Activated T-cell treated with anti-CD3 and anti-CD28 coated beads, Interleukin-2, amount 50 U/mL, for 48 hours (primary cell): ENCODE measurements at places on chromosomes 4 and X.
A peak's percentile ranks its signal among the peaks of the same experiment; 100 is the strongest.

- DNase-seq = no peak
These were observed 8.1 kb upstream of the KLHL2 start for GRCh38 chr4:165199286-165199685.

GRCh38 chr4:106316773-106317409 lies 541 bp downstream of the AIMP1 start:
- DNase-seq = no peak

DNA sequence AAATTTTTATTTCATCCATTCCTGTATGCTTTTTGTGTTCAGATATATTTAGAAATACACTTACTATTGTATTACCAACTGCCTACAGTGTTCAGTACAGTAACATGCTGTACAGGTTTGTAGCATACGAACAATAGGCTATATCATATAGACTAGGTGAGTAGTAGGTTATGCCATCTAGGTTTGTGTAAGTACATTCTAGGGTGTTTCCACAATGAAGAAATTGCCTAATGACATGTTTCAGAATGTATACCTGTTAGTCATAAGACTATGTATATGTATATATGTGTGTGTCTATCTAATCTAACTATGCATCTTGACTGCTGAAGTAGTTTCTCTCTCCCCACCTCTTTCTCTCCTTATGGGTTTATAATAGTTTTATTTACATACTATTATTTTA lies 51.5 kb upstream of the BTC start:
- DNase-seq = no peak

DNA sequence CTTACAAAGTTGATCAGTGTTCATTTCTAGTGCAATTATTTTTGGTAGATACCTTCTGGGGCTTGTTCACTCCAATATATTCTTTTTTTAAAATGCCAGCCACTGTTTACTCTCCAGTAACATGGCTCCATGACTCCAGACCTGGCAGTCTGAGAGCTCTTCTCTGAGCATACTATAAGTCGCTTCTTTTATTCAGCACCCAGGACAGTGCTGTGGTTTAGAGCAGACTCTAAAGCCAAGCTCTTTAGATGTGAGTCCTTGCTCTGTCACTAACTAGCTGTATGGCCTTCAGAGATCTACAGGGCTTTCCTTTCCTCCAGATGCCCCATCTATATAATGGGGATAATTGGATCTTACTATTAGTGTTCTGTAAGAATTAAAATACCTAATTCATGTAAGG lies 200.2 kb upstream of the FAM241A start:
- no peak for DNase-seq

- no peak for DNase-seq
These were observed 311 bp downstream of the RNF113A start for GRCh38 chrX:119871245-119871598.

GRCh38 chr4:25863831-25864418 lies 1.1 kb upstream of the SEL1L3 start:
- no peak for DNase-seq

DNA sequence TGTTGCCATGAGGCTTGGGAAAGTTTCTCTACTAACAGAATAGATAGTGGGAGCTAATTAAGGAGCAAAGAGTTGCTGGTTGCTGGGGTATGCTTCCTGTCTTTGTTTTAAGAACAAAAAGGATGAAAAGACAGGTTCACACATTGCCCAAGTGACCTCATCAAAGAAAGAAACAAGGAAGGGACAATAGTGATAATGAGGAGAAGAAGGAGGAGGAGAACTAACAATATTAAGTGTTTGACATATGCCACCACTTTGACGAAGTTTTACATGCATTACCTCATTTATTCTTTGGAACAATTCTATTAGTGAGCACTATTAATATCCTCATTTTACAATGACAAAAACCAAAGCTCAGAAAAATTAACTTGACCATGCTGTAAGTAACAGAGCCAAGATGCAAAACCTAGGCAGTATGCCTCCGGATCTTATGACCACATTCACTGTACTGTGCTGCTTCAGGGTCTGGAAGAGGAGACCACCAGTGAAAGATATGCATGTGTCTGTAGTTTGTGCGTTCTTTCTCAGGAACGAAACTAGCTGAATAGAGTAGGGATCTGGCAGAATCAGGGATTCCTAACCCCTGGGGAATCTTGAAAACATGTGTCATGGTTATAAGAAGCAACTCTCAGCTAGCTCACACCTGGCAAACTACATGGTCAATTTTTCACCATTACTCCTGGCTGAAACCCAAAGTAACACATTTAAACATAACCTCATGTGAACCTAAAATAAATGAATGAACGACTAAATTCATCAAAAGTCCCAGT lies 83.8 kb downstream of the MOSPD2 start:
- DNase-seq = no peak

DNA sequence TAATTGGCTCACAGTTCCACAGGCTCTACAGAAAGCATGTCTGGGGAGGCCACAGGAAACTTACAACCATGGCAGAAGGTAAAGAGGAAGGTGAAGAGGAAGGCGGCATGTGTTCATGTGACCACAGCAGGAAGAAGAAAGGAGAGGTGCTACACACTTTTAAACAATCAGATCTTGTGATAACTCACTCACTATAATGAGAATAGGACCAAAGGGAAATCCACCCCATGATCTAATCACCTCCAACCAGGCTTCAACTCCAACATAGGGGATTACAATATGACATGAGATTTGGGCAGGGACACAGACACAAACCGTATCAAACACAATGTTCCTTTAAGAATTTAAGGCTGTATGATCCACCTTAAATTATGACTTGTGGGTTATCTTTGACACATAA lies 10.5 kb upstream of the PGM2 start:
- DNase-seq = no peak

GRCh38 chr4:67699603-67700002 lies 1.4 kb downstream of the UBA6 start:
- no peak for DNase-seq

DNA sequence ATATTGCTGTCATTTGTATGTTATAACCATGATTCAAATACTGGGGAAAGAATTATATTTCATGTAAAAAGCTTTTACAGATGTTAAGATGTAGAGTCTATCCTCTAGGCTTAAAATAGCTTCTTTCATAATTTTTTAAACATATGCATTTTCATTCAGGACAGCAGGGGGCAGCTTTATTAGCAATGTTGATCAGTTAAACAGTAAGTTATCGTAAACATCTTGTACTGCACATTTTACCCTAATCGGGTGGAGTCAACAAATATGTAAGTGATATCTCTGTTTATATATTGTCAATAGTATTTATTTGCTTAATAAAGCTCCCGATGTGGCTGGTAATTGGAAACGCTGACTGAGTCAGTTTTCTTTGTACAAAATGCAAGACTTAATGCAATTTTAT lies 142.5 kb upstream of the MED14 start:
- no peak for DNase-seq

DNA sequence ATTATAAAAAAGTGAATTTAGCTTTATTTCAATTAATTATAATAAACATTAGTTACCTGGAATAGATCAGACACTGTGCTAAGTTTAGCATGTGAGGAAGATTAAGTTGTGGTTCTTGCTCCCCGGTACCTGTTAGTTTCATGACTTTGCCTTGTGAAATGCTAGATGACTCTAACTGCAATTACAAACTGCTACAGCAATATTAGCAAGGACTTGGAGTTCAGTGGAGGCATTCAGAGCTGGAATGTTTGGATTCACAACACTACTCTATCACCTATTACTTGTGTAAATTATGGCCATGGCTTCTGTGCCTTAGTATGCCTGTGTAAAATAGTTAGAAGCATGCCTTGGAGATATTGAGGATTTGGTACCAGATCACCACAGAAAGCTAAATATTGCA lies 21.4 kb upstream of the ANXA10 start:
- no peak for DNase-seq

DNA sequence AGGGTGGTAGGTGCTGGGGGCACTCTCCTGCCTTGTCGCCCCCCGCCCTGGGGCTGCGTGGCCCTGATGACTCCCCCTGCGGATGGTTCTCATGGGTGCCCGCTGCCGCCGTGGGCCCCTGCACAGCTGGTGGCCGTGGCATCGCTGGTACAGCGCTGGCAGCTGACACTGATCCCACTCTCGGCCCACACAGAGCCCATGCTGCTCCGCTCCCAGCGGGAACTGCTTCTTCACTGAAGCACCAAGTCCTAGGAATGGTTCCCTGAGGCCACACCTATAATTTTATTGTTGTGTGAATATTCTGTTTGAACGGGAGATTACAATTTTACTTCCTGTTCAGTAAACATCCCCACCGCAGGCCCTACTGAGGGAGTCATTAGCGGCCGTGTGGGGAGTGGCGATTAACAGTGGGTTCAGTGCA lies 138.6 kb upstream of the NKX1-1 start:
- DNase-seq = no peak

GRCh38 chr4:54930226-54930625 lies 195.2 kb downstream of the KDR start:
- no peak for DNase-seq

DNA sequence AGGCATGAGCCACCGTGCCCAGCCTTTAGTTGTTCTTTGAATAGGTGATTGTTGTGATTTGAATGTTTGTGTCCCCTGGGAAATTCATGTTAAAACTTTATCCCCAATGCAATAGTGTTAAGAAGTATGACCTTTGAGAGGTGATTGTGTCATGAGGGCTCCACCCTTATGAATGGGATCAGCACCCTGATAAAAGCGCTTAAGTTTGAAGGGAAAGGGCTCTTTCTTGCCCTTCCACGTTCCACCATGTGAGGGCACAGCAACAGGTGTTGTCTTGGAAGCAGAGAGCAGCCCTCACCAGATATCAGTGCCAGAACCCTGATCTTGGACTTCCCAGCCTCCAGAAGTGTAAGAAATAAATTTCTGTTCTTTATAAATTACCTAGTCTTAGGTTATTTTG lies 33.7 kb upstream of the RP2 start:
- no peak for DNase-seq

GRCh38 chr4:47721485-47721884 lies 116.4 kb downstream of the CORIN start:
- no peak for DNase-seq

DNA sequence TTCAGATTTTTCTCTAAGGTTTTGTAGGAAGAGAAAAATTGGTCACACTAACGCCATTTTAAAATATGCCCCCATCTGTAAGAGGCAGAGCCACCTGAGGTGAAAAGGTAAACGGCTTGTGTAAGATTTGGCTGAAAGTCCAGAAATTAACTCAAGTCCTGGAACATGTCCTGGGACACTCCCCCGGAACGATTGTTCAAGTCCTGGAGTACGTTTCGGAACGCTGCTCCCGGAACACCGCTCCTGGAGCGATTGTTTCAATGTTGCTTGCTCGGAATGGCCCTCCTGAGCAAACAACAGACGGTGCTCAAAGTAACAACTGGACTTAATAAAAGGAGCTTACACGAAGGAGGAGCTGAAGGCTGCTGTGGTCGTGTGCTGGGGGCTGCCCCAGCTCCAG lies 796.5 kb upstream of the SLIT2 start:
- no peak for DNase-seq

GRCh38 chr4:165725352-165725751 lies 147.7 kb upstream of the TLL1 start:
- no peak for DNase-seq

GRCh38 chr4:182189103-182189878 lies 53.9 kb upstream of the TENM3 start:
- DNase-seq = no peak

- DNase-seq = no peak
These were observed 26.7 kb upstream of the CLDN34 start for GRCh38 chrX:9940421-9940820.

DNA sequence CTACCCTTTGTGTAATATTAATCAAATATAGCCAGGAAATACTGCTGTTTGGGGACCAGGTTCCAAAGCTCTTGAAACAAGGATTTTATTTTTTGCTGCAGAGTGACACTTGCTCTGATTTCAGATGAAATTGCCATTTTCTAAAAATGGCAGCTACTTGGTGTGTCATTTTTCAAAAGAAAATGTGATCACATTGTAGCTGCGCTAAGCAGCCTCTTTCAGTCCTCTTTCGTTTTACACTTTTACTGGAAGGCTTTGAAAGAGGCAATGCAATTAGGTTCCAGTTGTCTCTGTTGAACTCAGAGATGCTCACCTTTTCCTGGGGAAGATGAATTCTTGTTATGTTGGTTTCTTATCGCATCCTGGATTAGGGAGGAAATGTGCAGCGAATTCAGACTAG lies 85.1 kb downstream of the CT47B1 start:
- DNase-seq = no peak

- no peak for DNase-seq
These were observed 46.8 kb downstream of the EPHA5 start for GRCh38 chr4:65623506-65623905.

GRCh38 chrX:69493766-69494165 lies 10.4 kb upstream of the NALF2 start:
- DNase-seq = no peak

- no peak for DNase-seq
These were observed 56.5 kb upstream of the ARX start for GRCh38 chrX:25072247-25072646.

GRCh38 chr4:15913631-15913970 lies 24.9 kb downstream of the FGFBP1 start:
- DNase-seq = no peak

DNA sequence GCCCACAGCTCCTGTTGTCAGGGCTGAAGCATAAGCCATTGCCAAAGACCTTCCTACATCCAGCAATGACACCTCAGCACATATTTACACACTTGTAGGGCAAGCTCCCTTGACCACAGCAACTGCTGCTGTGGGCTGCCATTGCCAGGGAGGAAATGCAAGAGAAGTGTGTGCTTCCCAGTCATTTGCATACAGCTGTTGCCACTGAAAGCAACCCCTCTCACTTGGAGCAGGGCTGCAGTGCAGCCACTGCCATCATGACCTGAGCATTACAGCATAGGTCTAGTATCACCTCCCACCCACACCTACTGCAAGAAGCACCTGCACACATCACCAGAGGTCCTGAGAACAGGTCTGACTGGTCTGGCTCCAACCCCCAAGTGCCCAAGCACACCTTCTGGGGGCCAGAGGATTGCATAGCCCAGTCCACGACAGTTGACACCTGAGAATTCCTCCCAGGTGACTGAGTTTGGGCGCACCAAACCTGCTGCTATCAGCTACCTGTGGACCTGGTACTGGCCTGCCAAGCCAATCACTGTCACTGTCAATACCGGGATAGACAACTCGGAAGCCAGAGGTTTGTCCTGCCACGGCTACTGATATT lies 636.5 kb upstream of the SLIT2 start:
- no peak for DNase-seq

GRCh38 chr4:86306816-86307215 lies 53.0 kb downstream of the MAPK10 start:
- DNase-seq = no peak

GRCh38 chrX:136619899-136620505 lies 28.0 kb upstream of the CD40LG start:
- peak; percentile 47 for DNase-seq

- DNase-seq = no peak
These were observed 74.6 kb upstream of the MID1IP1 start for GRCh38 chrX:38726612-38727011.

- DNase-seq = no peak
These were observed 348.2 kb downstream of the PDGFC start for GRCh38 chr4:156623376-156623775.

DNA sequence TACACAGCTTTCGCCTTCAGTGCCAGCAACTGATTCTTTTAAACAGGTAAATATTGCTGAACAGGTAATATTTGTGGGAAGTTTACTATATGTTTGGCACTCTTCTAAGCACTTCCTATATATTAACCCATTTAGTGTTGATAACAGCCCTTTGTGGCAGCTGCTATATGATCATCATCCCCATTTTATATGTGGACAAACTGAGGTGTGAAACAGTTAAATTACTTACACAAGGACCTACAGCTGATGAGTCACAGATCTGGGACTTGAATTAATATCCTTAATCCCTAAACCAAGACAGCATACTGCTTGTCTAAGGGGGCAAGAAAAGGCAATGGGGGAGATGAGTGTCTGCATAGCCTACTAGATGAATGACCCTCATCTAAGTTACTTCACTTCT lies 2.9 kb downstream of the SMIM20 start:
- DNase-seq = no peak
